ENCODE measurements at places on chromosomes 6 and 20.

GRCh38 chr6:114605656-114606055 is 262.8 kb upstream of the HS3ST5 start:
- no peak for DNase-seq

GRCh38 chr6:150177952-150178520 is 35.2 kb downstream of the PPP1R14C start:
- DNase-seq = no peak

- peak; percentile 85 for DNase-seq
These were observed 987 bp upstream of the QKI start for GRCh38 chr6:163413345-163414116.

DNA sequence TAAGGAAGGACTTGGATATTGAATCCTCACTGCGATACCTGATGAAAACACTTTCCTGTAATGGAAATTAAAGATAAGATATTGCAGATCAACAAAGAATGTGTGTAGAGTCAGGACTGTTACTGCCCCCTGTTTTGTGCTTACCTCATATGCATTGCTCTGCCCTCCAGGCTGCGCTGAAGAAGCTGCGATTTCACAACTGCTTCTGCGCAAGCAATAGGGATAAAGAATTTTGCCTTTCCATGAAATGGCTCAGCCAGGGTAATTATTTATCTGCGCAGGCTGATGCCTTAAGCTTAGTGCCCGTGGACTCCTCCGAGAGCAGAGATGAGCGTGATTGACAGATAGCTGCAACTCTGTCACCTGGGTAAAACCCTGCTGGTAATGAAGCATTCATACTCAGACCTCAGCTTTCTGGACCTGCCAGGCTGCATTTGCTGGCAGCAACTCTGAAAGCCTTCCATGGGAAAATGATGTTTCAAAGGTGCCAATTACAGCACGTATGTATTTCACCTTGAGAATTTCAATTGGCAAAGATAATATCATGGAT is 370.6 kb downstream of the SAMD5 start:
- no peak for DNase-seq

GRCh38 chr20:63739130-63740069 is at the start of gene SLC2A4RG:
Gene SLC2A4RG, plus strand, starts transcription at chr20:63739776. Its CDS starts 137 bp downstream, at chr20:63739913.
- no peak for DNase-seq

DNA sequence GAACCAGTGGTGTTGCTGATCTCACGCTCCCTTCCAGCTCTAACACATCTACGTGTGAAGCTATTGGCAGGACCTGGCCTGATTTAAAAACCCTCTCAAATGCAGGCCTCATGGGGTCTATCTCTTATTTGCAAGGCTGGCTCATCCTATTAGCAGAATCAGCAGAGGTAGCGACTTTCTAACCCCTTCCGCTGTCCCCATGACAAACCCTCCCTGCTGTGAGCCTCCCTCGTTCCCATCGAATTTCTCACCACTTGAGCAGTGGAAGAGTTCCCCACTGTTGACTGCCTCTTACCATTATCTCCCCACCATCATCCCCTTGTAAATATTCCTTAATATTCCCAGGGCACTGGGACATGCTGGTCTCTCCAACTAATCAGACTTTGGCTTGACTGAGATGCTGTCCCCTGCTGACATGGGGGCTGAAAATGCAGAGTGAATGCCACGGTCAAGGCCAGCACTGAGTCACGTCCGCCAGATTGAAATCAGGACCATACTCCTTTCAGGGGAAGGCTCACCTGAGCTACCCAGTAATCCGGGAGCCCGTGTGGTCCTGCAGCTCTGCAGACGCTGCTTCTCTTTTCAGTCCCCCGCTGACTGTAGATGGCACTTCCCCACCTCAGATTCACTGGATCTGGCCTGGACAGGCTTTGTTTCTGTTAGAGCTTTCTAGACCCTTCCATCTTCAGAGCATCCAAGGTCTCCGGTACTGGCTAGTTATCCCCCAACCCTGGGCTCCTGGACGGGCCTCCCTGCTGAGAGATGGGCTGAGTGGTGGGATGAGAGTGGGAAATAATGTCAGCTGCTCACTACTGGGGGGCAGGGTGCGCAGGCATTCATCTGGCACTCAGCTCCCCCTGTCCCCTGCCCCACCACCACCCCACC is 23.1 kb downstream of the AAR2 start:
- no peak for DNase-seq

DNA sequence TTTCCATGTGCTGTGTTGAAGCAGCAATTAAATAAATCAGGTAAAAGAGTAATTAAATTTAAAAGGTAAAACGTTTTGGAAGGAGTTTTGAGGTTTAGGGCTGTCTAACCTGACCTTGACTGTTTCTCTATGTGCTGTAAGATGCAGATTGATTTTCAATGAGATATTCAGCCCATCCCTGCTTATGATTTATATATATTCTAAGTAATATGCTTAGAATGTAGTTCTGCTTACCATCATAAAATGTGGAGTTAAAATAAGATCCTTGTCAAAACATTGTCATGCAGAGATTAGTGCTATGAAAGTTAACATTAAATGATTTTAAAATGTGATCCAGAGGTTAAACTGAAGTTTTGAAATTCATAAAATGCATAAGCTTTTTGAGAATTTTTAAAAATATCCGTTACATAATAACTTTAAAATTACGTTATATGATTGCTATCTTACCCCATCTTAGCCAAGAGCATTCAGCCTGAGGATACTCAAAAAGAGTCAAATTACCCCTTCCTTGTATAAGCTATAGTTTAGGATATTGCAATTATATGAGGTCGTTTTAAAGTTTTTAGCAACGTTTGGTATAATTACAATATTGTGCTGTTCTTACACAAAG is 122.5 kb downstream of the MTHFD1L start:
- no peak for DNase-seq

- DNase-seq = no peak
These were observed 114.3 kb upstream of the DST start for GRCh38 chr6:56756791-56757587.

DNA sequence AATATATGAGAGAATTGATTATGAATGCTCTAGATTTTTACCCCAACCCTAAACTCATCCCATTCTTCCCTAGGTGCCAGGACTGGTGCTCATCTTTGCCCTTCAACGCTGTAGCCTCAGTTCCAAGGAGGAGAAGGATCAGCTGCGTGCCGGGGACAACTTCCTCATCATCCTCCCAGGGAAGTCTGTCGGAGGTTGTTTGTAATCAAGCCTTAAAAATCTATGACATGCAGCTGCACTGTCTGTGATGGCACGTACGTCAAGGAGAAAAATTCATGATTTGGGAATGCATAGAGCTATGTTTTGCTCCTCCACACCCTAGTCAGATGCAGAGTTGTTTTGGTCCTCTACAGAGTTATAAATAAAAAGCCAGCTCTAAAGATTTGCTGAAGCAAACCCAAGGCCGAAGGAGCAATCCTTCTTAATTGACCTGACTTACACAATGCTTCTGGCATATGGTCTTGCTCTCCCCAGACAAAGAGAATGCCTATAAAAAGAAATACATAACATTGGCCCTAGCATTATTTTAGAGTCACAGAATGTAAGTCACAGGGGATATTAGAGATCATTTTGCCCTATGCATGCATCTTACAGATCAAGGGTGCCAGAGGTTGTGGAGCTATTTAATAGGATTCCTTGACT is 244.2 kb downstream of the HIVEP2 start:
- no peak for DNase-seq

DNA sequence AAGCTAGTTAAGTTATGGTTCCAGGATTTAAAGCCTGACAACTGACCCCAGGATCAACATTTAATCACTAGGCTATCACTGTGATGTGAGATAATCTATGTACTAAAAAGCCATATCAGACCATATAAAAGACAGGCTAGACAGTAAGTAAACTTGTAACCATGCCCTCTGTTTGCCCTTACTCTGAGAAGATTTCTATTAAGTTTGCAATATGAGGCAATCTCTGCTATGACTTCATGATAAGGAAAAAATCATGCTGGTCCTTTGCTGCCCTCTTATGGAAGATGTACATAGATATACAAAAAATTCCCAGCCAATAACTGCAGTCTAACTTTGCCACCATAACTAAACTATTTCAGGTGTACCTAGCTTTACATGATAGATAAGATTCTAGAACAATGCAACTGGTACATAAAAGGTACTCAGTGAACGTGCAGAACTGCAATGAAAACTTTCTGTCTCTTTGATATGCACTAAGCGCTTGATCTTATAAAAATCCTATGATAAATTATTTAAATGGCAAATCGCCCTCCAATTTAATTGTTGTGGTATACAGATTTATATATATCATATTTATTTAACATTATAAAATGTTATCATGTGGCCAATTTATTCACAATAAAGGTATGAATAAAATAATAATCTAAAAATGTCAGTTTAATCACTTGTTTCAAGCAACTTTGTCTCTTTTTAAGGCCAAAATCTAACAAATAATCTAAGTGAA is 70.5 kb downstream of the FAM217A start:
- DNase-seq = no peak

DNA sequence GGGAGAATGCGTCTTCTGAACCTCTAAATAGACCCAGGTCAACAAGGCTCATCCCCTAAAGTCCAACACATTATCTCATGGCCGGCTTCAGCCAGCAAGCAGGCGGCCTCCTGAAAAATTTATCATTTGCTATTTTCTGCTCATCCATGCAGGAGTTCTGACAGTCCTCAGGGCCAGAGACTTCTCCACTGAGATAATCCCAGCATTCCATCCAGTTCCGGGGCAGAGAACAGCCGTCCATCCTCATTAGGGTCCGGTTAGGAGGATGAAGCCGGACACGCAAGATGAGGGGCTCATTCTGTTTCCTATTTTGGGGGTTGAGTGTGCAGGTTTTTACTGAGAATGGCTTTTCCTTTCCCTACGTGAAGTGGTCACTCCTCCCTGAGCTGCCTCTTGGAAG is 258.1 kb downstream of the PREX1 start:
- no peak for DNase-seq

GRCh38 chr6:37024656-37025337 is 19.3 kb downstream of the FGD2 start:
- DNase-seq = no peak

GRCh38 chr20:49649672-49650071 is 64.0 kb downstream of the B4GALT5 start:
- DNase-seq = no peak

DNA sequence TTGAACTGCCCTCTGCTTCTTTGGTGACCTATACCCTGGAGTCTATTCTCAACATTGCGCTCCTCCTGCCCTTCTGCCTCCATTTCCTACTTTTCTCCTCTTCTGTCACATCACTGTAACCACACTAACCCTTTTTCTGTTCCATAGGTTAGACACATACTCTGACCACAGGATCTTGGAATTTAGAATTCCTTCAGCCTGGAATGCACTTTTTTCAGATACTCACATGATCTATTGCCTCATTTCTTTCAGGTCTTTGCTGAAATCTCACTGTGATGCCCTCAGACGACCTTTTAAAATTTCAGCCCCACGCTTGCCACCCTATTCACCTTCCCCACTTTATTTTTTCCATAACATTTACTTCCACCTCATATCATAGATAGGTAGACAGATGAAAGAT is 5.1 kb downstream of the VNN1 start:
- no peak for DNase-seq

DNA sequence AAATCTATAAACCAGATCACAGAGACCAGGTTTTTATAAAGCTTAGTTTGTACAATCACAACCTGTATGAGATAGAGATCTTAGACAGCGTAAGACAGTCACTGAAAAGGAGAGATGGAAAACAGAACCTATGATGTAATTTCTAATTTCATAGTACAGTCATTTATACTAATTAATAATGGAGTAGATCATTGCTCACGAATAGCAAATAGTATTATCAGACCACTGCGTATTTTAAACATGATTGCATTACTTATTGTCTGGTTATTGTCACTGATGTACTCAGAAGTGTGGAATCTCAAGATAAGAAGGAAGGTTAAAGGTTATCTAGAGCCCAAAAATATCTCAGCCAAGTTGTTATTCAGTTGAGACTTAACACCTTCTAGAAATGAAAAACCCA is 115.6 kb downstream of the KHDC1L start:
- no peak for DNase-seq

DNA sequence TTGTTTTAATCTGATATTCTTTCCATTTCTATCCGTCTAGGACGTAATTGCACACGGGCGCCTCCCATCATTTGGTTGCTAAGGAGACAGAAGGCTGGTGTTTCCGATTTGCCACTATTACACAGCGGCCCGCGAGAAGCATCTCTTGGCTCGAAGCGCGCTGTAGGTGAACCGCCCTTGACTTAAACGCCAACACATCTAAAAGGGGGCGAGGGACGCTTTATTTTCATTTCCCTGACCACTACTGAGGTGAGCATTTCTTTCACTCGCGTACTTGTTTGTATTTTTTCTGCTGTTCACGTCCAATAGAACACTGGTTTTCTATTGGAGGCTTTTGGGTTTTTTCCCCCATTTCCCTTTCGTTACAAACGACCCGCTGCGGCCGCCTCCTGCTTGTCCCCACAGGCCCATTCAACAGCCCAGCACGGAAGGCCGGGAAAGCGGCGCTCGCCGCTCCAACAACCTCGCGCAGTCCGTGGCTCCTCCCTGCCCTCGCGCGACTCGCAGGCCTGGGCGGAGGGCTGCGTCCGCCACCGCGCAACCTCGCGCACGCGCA is 505 bp upstream of the WRNIP1 start:
- no peak for DNase-seq

DNA sequence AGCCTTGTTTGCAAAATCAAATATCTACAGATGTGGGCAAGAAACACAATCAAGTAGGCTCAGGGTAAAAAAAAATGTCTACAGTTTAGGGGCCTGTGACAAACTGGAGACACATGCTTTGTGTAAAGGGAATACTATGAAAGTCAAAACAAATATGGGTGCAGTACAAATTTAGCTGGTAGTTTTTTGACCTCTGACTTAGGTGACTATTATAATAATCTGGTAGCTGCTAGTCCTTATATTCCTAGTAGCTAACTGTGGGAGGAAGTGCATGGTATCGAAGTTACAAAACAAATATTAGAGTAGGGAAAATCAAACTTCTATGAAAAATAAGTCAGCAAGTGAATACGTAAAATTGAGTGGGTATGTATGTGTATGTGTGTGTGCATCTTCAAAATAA is 35.4 kb downstream of the CYP24A1 start:
- DNase-seq = no peak

GRCh38 chr6:107355659-107356058 is 103.7 kb downstream of the PDSS2 start:
- DNase-seq = no peak
